MM.1S (cell line): ENCODE measurements at places on chromosomes 5 and 9.

DNA sequence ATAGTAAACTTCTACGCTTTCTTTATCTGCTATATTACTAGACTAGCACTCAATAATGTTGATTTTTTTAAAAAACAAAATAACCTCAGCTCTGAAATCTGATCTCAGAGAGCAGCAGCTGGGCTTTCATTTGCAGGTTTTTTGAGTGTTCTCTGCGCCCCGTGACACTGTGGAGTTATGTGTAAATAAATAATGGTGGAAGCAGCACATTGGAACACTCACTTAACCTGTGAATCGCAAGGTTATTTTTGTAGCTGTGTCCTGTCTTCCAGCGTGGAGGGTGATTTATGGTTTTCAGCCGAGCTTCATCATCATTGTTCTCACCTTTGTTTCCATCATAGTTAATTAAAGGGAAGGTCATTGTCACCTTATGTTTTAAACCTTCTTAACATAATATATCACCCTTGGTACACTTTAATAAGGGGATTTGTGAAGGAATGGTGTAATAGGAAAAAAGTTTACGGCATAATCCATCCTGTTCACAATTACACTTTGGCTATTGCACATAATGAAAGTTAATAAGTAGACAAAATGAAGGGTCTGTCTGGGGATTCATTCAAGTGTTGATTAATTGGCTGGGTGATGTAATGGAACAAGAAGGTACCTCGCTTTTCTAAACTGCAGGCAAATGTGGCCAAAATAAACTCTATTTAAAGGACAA is 493.3 kb upstream of the ADAMTS16 start:
- no peak for DNase-seq

DNA sequence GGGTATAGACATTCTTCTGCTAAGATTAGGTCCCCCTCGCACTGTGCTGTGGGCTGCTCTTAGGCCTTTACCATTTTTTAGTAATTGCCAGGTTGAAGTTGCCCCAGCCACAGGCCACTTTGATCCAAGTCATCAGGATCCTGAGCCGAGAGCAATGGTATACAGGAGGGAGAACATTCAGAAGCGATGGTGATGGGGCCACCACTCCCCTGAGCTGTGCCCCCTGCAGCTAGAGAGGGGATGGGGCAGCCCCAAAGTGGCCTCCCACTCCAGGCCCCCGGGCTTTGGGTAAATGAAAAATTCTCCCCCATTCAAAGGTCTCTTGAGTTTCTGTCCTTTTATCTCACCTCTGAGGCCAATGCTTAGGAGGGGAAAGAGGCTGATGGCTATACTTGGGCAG is 59.4 kb downstream of the MACROH2A1 start:
- no peak for DNase-seq

GRCh38 chr5:5384660-5385330 is 37.7 kb upstream of the ICE1 start:
- DNase-seq: no peak

DNA sequence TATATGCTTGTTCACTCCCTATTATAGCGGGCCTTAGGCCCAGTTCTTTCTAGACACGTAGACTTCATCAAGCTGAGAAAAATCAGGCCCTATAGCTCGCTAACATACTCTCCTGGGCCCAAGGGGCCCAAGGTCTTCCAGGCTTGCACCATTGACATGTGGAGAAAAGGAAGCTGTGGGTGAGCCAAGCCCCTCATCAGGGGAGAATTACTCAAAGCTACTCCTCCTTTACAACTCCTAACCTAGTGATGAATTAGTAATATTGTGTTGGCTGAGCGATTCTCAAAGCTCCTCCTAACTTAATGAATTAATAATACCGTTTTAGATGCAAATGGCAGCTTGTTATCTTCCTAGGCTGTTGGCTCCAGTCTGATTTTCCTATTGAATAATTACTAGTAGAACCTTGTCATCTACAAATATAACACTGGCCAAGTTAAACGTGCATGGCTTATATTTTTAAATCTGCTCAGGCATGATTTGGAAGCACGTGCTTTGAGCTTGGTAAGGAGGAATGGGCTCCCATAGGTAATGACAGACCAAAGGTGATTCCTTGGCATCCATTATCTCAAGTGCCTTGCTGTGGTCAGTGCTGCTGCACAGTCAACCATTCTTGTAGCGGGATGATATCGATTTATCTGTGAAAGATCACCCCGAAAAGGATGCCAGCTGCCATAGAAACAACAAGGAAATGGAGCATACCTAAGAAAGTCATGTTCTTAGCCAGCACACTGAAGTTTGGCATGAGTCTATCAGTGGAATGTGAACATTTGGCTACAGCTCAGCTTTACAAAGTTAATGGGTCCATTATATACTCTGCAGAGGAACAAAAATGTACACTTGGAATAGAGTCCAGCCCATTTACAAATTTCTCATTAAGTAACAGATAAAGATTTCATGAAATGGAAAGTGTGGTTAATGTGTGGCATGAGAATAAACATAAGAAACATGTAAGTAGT is 23.8 kb downstream of the LVRN start:
- no peak for DNase-seq
